Fibroblast of mammary gland (primary cell): ENCODE measurements at places on chromosomes 3 and 15.

GRCh38 chr3:139355476-139355875 lies 11.7 kb downstream of the MRPS22 start:
- peak; percentile 67 for DNase-seq

DNA sequence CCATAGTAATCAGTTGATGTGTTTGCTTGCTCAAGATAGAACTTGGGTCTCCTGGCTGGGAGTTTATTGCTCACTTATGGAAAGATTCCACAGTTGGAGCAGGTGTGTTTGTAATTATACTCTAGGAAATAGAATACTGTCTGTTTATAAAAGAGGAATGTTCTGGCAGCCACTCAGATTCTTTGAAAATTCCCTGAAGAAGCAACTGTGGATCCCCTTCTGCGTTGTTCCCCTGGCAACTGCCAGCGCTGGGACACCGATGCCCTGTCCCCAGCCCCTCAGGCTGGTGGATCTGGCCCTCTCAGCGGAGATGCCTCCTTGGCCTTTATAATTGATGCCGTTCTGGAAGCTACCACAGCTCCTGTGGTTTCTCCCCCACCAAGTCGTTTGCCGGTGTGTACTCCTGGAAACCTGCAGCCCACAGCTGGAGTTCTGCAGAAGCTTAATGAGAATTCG lies 225.9 kb downstream of the ITPR1 start:
- DNase-seq: no peak

- DNase-seq: no peak
Measured at GRCh38 chr15:73881579-73882320, 8.4 kb downstream of the TBC1D21 start.

- peak; percentile 30 for DNase-seq
Measured at GRCh38 chr15:75597667-75598341, 18.7 kb upstream of the PTPN9 start.

DNA sequence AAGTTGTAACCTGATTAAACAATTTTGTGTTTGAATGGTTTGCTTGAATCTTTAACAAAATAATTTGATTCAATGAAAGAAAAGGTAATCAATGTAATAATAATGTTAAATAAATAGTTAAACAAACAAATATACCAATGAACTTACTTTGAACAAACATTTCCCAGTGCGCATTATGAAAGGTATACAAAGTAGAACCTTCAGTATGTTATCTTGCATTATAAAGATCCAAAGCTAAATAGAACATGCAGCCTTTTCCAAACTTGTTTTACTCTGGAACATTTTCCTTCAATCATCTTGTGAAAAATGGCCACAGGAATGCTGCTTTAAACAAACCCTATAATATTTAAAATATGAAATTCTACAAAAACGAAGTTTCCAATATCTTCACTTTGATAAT lies 620.0 kb downstream of the NAALADL2 start:
- DNase-seq: no peak

GRCh38 chr3:140467104-140467577 lies 210.7 kb upstream of the TRIM42 start:
- peak; percentile 65 for DNase-seq

DNA sequence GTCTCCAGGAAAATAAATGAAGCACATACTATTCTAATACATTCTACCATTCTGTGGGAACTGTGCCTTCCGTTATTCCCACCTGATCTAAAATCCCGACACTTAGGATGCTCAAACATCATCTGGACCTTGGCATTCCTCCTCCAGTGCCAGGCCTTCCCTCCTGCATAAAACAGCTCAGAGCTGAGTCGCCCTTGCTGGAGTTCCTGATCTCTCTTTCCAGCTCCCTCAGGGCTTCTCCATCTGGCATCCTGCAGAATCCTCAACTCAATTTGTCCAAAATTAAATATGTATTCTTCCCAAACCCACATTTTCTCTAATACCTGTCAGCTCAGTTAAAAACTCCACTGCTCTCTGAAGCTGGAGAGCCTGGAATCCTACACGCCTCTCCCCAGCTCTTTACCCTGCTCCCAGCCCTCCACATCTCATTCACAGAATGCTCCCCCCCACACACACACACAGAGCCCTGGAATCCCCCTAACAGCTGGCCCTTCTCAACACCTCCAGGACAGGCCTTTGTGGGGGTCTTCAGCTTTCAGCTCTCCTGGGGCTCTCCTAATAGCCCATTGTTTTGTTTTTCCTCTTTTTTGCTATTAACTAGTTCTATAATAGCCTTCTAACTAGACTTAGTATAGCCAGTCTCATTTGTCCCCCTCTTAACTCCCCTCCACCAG lies 78.5 kb downstream of the HMG20A start:
- peak; percentile 29 for DNase-seq

- peak; percentile 30 for DNase-seq
Measured at GRCh38 chr3:152780553-152780952, 54.4 kb upstream of the P2RY1 start.
